HS-5 (cell line): ENCODE measurements at places on chromosomes 4 and X.

DNA sequence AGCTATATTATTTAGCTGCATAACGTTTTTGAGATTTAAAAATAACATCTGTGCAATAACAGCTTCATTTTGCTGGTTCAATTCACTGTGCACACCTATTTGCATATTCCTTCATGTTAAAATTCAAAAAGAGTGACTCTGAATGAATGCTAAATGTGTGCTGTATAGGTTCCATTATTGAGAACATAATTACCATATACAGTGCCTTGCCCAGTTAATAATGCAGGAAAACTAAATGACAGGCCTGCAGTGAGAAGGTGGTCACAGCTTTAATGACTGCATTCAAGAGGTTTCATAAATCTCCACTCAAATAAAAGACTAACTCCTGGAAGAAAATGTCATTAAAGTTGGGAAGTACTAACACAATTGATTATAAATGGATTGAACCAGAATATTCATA lies 1183.2 kb upstream of the ADGRL3 start:
- no peak for DNase-seq

DNA sequence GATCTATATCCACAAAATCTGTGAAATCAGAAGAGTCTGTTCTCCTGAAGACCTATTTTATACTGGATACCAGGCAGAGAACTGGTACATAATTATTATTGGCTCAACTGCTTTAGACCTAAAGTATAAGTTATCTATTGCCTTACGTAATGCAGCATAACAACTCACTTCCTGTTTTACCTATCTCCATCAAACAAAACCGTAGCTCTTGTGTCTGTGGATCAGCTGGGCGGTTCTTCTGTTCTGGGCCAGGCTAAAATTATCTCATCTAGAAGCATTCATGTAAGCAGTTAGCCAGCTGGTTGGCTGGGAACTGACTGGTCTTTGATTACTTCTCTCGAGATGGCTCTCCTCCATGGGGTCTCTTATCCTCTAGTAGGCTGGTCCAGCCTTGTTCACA lies 57.8 kb downstream of the PPP1R2C start:
- DNase-seq = no peak

- DNase-seq = peak; percentile 80
Observed at GRCh38 chr4:128322986-128323385, 35.4 kb upstream of the PGRMC2 start.

DNA sequence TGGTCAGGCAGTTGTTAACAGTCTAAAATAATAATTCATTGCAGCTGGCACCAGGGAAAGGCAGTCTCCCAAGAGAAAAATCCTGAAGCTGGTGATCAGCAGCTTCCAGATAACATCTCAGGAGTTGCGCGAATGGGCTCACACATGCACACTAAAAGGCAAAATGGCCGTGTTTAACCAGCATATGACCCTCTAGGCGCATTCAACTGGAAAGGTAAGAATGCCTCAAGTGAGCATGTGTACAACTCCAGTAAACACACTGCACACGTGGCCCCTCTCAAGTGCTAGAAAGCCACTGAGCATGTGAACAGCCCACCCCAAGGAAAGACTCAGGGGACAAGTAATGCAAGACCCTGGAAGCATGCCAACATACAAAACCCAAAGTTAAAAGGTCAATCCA lies 33.1 kb downstream of the STPG2 start:
- no peak for DNase-seq

DNA sequence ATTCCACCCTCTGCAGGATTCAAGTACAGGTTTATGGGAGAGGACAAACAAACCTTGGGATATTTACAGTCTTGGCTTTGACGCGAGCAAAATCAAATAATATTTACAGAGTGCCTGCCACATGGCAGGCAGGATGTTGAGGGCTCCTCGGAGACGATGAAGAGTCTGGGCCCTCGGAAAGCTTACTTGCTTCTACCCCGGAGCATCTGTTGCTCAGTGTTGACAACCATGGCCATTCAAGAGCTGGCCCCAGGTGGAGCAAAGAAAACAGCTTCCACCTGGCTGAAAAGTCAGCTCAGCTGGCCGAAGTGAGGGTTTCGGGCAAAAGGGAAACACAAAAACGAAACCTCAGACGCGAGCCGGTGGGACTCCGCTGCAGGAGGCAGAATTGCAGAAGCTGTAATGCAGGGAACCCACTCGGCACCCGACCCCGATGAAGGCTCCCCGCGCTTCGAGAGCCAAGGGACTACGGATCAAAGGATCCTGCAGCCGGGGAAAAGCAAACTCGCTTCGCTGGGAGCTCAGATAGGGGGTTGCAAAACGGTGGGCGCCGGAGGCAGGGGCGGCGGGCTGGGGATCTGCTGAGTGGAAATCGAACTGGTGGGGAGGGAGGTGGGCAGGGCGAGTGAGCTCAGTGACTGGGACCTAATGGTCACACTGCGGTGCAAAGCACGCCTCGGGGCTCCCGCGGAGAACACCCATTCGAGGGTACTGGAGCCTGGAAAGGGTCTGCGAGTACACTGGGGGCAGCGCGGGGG lies 805 bp downstream of the ATP8A1 start:
- no peak for DNase-seq

DNA sequence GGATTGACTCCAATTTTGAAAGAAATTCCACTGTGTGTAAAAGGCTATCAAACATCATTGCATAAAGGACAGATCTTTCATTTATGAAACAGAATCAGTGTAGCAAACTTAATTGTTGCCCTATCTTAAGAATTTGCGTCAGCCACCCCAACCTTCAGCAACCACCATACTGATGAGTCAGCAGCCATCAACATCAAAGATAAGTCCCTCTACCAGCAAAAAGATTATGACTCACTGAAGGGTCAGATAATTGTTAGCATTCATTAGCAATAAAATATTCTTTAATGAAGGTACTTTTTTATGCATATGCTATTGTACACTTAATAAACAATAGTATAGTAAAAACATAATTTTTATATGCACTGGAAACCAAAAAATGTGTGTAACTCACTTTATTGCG lies 15.8 kb upstream of the GRSF1 start:
- DNase-seq = no peak

- DNase-seq = no peak
Observed at GRCh38 chrX:103613362-103613890, 5.7 kb downstream of the TCEAL3 start.

DNA sequence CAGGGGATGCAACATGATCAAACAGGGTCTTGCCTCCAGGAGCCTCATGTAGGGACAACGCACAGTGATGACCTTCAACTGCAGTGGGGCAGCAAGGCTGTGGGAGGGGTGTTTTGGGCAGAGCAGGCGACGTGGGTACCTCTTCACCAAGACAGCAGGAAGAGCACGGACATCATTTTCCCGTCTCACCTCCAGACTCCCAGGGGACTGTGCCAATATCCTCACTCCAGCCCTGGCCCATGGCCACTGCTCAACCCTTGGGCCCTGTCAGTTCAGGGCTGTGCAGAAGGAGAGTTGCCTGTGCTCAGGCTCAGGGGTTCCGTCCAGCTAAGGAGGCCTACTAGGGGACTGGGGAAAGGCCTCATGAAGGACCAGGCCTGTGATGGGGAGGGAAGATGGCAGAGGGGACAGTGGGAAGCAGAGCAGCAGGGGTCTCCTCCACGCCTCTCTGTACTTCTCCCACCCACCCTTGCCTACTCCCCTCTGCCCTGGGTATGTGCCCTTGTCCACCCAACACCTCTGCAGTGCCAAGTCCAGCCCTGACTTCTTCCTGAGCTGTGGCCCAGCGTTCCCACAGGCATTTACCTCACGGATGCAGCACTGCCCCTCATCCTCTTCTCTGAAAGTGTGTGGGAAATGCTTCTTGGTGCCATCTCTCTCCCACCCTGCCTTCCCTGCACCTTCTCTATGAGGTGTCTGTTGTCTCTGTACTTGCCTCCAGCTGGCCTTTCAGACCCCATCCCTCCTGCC lies 1.4 kb downstream of the IL9R start:
- no peak for DNase-seq

DNA sequence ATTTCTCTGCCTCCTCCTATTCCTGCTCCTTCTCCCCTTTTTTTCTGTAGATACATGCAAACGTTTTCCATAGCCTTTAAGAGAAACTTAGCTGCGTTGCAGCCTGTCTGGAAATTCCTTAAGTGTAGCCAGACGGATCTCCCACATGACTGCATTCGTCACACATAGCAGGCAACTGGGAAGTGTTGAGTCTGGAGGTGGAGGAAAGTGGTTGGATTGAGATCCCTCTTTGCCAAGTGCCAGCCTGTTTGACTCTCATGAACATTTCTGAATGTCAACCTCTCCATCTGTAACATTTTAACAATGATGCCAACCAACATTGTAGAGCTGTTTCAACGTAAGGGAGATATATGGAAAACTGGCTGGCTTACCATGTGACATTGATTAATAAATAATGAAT lies 45.1 kb upstream of the FAM9A start:
- no peak for DNase-seq

GRCh38 chrX:119677654-119677981 lies 15.3 kb downstream of the SEPTIN6 start:
- DNase-seq = no peak

- no peak for DNase-seq
Observed at GRCh38 chrX:73851014-73852009, 288.3 kb downstream of the CHIC1 start.

DNA sequence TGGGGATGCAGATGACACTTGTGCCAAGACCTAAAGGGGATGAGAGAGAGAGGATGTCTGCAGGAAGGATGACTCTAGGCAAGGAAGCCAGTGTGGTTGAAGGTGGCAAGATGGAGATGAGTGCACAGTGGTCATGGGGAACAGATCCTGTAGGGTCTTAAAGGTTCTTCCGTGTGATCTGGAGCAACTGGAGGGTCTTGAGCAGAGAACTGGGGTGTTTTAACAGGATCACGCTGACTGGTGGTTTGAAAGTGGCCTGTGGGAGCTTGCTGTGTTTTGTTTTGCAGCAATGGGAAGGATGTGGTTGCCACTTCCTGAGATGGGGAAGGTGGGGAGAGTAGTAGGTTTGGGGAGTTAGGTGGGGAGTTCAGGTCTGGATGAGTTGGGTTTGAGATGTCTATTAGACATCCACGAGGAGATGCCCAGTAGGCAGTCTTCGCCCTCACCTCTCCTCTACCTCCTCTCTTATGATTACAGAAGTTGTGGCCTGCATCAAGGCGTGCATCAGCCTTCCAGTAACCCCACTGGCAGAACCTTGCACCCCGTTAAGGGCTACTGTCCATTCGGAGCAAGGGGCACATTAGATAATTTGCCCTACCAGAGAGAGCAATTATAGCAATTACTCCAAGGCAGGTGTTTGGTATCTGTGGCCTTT lies 1.4 kb upstream of the STBD1 start:
- DNase-seq = no peak

DNA sequence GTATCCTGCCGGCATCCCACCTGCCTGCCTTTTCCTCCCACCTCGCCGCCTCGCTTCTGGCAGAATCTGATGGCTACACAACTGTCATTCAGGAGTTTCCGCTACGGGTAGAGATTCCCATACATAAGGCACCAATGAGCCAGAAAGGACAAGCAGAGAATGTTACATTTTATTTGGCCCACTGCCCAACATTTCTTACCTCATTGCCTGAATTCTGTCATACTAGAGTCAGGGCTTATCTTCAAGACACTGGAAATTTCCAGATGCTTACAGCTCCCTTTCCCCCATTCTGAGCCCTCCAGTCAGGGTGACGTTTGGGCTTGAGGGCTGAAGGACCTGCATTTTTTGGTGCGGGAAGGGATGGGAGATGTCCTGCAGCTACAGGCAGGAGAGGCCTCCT lies 113.0 kb downstream of the NHS start:
- DNase-seq = no peak

DNA sequence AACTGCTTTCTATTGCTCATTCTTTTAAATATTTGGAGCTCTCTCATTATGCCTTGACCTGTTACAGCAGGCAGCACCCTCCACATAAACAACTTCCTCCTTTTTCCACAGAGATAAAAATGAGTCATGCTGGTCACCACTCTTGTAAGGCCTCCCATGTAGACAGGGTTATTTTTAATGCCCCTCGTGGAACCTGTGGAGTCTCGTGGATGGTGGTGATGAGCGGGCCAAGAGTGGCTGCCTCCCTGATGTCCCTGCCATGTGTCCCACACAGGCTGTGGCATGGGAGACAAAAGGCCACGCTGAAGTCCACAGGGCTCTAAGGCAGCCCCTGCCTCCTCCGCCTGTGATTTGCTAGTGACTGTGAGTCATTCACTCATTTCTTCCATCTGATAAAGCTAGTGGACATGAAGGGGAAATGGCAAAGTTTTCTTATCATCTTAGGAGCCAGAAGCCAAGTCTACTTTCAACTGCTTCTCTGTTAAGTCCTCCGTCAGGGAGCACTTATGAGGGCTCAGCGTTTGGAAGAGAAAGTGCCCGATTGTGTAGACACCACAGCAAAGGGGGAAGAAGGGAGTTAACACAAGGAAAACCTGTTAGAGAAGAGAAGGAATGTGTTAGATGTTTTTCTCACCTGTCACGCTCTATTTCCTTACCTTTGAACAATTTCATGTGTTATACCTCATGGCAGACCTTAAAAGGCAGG lies 121.6 kb upstream of the FAT1 start:
- peak; percentile 46 for DNase-seq

DNA sequence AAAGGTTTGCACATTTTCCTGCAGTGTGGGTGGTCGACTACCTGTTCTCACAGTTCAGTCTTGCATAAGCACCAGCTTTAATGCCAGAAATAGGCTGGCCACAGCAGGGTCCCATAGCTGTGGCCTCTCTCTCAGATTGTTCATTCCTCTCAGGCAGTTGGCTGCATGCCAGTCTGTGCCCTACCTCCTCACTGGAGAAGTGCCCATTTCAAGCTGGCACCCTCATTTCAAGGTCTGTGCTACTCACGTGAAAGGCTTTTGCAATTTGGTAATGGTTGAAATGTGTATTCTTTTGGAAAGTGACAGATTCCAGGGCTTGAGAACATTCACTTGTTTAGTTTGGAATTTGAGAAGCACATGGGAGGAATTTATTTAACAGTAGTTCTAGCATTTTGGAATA lies 28.9 kb upstream of the MTMR1 start:
- no peak for DNase-seq

GRCh38 chr4:125666635-125667034 lies 351.9 kb downstream of the FAT4 start:
- DNase-seq = no peak

DNA sequence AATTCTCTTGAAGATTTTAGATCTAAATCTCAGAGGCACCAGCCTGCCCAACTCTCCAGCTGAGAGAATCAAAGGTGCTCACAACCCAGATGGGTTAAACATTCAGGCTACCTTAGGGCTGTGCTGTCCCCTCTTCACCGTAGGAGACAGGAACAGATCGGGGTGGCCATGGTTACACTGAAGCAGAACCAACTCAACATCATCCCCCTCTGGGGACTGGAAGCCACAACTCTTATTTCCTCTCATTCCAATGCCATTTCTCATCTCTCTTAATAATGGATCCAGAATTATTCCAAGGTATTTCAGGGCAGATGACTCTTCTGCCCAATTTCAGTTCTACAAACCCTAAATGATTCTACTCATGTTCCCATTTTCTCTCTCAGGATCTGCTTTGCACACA lies 109.7 kb downstream of the NKX6-1 start:
- DNase-seq = no peak

DNA sequence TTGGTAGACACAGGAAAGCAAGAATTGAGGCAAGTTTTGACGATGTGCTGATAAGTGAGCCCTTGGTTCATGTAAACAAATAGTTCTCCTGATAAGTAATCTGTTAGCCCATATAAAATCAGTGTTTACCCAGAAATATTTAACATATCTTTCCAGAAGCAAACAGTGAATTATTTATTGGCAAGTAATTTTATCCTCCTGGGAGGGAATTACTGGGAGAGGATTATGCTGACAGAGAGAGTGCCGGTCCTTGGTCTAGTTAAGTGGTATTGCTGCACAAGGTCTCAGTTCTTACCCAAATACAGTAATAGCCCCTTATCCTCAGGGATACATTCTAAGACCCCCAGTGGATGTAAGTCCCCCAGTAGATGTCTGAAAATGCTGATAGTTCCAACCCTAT lies 315.4 kb downstream of the CCSER1 start:
- no peak for DNase-seq
